ENCODE measurements at places on chromosomes 11 and 22. TPM values are rescaled to one million over a fixed set of nuclear protein-coding genes. Genes with fewer than 3 reads are reported as not detected.

The KRTAP5-7 gene
- not detected for total RNA-seq

The GTPBP1 gene
- total RNA-seq = 79.0 TPM

GRCh38 chr11:46857666-46858065, 11.6 kb upstream of the CKAP5 start:
- H3K36me3 ChIP-seq = peaks cover 6% of the 10 kb centered on the region
- no peak overlapping the region for H3K27ac ChIP-seq
- no peak overlapping the region for H3K4me3 ChIP-seq
- no peaks in the 10 kb centered on the region for H3K4me1 ChIP-seq
- H3K27me3 ChIP-seq = peaks cover 12% of the 10 kb centered on the region
- no peak for DNase-seq

DNA sequence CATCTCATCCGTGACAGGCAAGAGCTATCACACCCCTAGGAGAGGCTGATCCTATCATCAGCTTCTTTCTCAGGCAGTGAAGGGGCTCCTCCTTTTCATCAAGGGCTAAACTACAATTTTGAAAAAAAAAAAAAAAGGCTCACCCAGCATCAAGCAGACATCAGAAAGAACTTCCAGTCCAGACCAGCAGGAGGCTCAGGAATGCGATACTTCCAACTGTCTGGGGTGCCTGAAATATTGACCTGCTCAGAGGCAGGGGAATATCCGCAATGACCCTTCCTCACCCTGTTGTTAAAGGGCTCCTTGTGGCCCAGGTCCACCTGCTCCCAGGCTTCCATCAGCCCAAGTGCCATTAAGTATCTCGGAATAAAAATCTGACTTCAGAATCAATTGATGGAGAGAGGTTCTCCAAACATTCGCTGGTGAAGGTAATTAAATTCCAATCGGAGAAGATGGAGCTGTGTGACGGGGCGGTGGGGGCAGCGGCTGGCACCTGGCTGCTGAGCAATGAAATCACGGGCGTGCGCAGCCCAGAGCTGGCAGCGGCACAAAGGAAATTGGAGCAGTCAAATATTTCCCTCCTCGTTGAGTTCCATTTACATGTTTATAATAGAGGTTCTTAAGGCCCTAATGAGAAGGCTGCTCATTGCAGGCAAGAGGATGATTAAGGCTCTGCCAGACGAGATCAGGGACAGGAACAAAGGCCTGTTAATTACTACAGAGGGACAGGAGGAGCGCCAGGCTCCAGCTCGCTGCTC, 69.0 kb upstream of the THY1 start:
- peak; percentile 79 for DNase-seq
- peaks cover 3% of the 10 kb centered on the region for H3K4me1 ChIP-seq
- H3K4me3 ChIP-seq = no peak overlapping the region
- H3K36me3 ChIP-seq = no peaks in the 10 kb centered on the region
- H3K27ac ChIP-seq = no peak overlapping the region

GRCh38 chr11:130737866-130738431, 178.3 kb downstream of the SNX19 start:
- H3K4me3 ChIP-seq = no peak overlapping the region
- DNase-seq = peak; percentile 37
- H3K27me3 ChIP-seq = no peaks in the 10 kb centered on the region
- H3K36me3 ChIP-seq = no peaks in the 10 kb centered on the region
- H3K4me1 ChIP-seq = no peaks in the 10 kb centered on the region

DNA sequence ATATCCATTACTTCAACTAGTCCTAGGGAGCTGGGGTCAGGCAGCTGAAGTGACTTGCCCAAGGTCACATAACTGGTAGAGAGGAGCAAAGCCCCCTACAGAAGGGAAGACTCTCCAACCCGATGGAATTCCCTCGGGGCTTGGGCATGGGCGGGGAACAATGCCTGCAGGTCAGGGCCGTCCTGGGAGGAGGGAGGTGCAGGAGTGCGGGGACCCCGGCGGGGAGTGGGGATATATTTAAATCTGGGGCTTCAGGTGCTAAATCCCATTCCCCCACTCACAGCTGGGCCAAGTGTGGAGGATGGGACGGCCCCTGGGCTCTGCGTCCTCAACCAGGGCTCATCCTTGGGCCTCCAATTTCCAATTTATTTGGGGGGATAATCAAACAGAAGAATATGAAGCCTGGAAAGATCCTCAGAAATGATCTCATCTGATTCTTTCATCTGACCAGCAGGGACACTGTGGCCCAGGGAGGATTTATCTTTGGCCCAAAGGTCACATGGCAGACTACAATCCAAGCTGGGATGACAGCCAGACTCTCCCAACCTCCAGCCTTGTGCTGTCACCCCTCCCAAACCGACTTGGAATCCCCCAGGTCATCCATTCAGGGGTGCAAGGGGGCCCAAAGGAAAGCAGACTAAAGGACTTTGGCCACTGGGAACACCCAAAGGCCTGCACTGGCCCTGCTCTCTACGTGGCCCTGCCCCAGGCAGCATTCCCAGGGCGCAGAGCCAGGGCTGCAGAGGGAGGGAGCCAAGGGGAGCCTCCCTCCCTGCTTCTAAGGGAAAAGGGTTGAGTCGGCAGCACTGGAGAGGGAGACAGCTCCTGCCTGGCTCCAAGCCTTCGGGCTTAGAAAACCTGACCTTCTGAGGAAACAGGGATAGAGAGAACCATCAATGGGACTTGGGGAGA, 8.7 kb upstream of the C1QTNF6 start:
- H3K27me3 ChIP-seq = no peaks in the 10 kb centered on the region
- no peak overlapping the region for H3K4me3 ChIP-seq
- DNase-seq = no peak
- H3K36me3 ChIP-seq = no peaks in the 10 kb centered on the region
- H3K27ac ChIP-seq = no peak overlapping the region

- no peak overlapping the region for H3K27ac ChIP-seq
- no peak for DNase-seq
- peaks cover 32% of the 10 kb centered on the region for H3K4me1 ChIP-seq
- peaks cover 33% of the 10 kb centered on the region for H3K36me3 ChIP-seq
- H3K27me3 ChIP-seq = no peaks in the 10 kb centered on the region
These were observed 47.8 kb downstream of the ARHGAP42 start for GRCh38 chr11:100734743-100735527.

- H3K27me3 ChIP-seq = peaks cover 27% of the 10 kb centered on the region
- H3K27ac ChIP-seq = no peak overlapping the region
- H3K36me3 ChIP-seq = no peaks in the 10 kb centered on the region
- H3K4me3 ChIP-seq = no peak overlapping the region
- DNase-seq = no peak
- no peaks in the 10 kb centered on the region for H3K4me1 ChIP-seq
These were observed 556 bp downstream of the CRYBB2 start for GRCh38 chr22:25219948-25220442.

DNA sequence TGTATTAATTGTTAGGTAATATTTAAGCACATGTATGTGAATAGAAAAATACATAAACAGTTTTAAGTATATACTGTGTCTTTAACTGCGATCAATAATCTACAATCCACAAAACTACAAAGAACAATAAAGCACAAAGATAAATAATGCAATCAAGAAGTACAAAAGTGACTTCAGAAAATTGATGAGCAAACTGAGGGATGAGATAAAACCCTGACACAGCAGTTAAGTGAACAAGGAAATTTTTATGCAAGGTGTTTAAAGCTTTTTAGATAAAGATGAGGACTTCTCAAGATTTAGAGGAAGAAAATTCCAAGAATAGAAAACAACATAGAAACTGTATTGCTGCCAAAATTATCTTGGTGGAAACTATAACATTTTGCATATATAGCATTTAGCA, 58.4 kb upstream of the ANGPTL5 start:
- H3K27ac ChIP-seq = no peak overlapping the region
- no peaks in the 10 kb centered on the region for H3K36me3 ChIP-seq
- DNase-seq = no peak
- no peaks in the 10 kb centered on the region for H3K4me1 ChIP-seq
- no peak overlapping the region for H3K4me3 ChIP-seq

Data from endodermal cell (in vitro differentiated cells).